COR-L47 (cell line): ENCODE measurements at places on chromosomes 16 and 17.

- DNase-seq: no peak
These were observed 479.6 kb downstream of the WWOX start for GRCh38 chr16:78579020-78579419.

DNA sequence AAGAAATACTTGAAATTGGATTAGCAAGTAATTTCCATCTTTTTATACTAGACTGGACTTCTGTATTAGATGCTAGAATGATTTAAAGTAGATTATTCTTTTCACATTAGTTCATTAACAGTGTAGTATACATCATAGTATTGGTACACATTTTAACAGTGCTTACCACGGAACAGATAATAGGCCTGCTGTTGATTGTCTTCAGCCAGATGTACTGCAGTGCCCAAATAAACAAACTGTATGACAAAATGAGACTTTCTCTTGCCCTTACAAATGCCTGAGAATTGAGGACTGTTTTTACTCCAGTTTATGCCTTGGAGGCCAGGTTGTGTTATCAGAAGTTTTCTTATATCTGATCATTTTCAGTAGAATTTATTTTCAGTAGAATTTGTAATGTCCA is 631 bp downstream of the EVI2A start:
- no peak for DNase-seq

DNA sequence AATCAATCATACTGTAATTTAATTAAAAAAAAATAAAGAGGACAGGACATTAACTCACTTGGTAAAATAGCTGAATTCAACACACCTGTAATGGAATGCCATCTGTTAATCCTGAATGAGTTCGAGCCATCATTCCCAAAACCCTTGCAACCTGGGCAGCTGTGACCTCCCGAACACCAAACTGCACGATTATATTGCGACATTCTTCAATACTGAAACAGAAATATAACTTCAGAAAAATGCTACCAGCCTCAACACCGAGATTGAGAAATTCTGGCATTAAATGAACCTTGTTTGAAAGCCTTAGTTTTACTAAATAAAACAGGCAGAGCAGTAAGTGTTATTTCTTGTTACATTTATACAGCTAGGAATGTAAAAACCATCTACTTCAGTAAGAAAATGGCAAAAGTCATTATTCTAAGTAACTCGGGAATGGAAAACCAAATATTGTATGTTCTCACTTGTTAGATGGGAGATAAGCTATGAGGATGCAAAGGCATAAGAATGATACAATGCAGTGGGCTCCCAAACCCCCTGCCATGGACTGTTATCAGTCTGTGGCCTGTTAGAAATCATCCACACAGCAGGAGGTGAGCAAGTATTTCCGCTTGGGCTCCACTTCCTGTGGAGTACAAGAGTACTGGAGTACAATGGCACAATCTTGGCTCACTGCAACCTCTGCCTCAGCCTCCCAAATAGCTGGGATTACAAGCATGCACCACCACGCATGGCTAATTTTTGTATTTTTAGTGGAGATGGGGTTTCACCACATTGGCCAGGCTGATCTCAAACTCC is 46.5 kb downstream of the CNOT1 start:
- DNase-seq: no peak

DNA sequence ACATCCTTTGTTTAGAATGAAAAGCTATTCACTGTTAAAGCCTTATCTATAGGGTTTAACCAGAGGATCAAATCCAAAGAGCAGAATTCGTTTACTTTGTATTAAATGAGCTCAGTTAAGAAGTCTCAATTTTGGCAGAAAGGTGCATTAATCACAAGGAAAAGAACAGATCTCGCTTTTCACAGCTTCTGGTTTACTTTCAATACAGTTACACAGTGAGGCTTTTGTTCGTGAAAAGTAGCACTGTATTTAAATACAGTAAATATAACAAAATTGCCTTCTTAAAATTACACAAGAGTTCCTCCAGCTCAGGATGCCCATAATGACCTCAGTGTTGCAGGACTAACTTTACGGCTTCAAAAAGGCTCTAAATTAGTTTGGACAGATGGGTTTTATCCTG is 669.1 kb upstream of the SALL1 start:
- no peak for DNase-seq

GRCh38 chr16:82504836-82505235 is 121.9 kb upstream of the CDH13 start:
- no peak for DNase-seq

DNA sequence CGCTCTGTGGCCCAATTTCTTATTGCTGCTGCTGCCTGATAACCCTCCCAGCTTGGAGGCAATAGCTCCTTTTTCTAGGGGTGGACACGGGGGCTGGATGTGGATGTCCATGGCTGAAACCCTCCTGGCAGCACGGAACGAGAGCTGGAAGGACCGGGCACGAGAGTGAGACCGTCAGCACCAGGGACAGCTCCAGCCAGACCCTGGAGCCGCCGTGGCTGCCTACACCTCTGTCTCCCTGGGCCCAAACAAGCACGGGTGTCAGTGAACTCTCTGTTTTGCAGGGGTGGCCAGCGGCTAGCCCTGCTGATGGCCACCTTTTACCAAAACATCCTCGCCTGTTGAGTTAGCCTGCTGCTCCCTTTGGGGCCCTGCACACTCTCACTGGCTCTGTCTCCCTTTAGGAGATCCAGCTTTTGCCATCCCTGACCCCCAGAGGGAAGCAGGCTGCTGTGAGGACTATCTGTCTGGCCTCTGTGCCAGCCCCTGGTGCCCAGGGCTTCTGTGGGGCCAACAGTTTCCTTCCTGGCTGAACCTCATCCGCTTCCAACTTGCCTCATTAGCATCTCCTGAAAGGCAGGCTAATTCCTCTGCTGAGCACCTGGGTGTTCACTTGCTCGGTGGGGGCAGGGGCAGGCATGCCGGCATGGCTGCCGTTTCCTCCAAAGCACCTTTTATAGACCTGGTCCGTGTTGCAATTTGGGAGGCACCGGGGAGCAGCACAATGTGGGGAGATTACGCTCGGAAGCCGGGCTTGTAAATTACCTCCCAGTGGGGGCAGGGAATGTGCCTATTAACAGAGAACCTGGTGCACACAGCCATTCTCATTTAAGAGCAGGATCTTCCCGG is 118.1 kb downstream of the ENGASE start:
- no peak for DNase-seq

GRCh38 chr17:78124081-78124835 is 4.3 kb downstream of the TMC6 start:
- no peak for DNase-seq

GRCh38 chr16:66300501-66300900 is 66.0 kb upstream of the CDH5 start:
- no peak for DNase-seq
